ENCODE measurements at places on chromosomes 7 and 10. TPM values are rescaled to one million over a fixed set of nuclear protein-coding genes. Genes with fewer than 3 reads are reported as not detected.

PPP3CB gene
- 50.1 TPM for total RNA-seq

ARHGEF5 gene
- not detected for total RNA-seq

PIP gene
- not detected for total RNA-seq

ADAM22 gene
- total RNA-seq = not detected

DNA sequence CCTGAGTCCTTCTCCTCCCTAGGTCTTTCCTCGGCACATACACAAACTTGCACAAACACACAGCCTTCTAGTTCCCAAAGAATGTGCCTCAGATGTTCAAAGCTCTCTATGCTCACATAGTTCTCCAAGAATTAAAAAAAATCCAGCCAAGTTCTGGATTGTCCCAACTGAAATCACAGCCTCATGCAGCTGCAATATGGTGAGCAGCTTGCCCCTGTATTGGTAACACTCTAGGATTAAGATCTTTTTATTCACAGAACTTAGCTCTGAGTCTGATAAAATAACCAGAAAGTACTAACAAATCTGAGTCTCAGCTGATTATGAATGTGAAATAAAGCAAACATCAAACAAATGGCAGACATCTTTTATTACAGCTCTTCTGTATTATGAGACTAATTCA, 604.8 kb upstream of the PFKP start:
- DNase-seq = no peak

DNA sequence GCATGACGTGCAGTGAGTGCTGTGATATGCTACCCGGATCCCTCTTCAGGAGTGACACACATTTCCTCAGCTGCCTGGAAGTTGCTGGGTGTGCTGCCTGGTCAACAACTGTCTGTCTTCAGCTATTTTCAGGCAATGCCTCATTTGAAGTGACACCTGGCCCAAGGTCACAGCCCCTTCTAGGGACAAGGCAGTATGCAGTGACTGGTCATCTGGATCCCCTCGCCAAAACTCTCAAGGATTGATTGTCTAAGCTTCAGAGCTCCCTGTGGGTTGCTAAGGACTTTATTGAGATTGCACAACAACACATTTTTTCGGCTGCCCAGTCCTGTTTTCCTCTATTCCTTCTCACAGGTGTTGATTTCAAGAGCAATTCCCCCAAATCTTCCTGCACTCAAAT, 108.8 kb downstream of the GNAI1 start:
- DNase-seq = no peak

DNA sequence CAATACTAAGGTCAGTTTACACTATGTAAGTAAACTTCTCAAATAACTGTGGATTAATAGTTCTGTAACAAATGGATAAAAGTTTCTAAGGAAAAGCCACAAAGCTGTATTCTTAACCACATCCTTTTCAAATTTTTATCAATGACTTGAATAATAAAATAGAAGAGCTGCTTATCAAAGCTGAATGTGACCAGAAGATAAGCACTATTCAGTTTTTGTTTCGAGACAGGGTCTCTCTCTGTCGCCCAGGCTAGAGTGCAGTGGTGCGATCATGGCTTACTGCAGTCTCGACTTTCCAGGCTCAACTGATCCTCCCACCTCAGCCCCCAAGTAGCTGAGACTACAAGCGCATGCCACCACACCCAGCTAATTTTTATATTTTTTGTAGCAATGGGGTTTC, 17.0 kb downstream of the UPF2 start:
- no peak for DNase-seq

DNA sequence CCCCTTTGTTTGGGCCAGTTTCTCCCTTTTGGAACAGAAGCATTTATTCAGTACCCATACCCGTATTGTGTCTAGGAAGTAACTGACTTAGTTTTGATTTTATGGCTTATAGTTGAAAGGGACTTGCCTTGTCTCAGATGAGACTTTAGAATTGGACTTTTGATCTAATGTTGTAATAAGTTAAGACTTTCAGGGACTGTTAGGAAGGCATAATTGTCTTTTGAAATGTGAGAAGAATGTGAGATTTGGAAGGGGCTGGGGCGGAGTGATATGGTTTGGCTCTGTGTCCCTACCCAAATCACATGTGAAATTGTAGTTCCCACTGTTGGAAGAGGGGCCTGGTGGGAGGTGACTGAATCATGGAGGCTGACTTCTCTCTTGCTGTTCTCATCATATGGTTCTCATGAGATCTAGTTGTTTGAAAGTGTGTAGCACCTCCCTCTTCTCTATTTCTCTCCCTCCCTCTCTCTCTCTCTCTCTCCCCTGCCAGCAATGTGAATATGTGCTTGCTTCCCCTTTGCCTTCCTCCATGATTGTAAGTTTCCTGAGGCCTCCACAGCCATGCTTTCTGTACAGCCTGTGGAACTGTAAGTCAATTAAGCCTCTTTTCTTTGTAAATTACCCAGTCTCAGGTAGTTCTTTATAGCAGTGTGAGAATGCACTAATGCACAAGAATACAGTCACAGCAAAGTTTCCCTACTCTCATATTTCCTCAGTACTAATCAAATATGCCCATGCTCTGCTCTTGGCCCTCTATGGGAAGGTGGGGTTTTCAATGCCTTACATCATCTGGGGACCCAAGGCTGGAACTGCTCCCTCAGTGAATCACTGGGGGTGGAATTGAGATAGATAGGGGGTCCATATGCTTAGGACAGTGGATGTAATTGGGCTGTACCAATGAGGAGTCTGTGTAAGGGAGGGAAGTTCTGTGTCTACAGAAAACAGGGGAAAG, 17.2 kb upstream of the AKR1C1 start:
- no peak for DNase-seq

GRCh38 chr10:114281006-114281405, 42.0 kb downstream of the VWA2 start:
- no peak for DNase-seq

DNA sequence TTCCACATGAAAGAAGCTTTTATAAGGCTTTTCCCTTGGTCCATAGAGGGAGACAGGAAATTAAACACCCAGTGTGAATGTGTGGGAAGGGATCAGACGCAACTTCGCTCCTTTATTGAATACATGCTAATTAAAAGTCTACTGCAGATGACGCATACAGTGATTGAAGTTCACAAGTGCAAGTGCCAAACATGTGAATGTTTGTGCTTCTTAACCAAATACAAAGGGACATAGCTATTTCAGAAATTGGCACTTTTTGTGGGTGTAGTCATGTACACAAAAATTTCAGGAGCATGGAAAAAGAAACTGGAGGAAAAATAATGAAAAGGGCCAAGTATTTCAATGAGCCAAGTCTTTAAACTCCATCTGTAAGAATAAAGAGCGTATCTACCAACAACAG, 283.7 kb downstream of the SKAP2 start:
- no peak for DNase-seq

GRCh38 chr10:63268149-63268797, 135.1 kb downstream of the NRBF2 start:
- DNase-seq = no peak

DNA sequence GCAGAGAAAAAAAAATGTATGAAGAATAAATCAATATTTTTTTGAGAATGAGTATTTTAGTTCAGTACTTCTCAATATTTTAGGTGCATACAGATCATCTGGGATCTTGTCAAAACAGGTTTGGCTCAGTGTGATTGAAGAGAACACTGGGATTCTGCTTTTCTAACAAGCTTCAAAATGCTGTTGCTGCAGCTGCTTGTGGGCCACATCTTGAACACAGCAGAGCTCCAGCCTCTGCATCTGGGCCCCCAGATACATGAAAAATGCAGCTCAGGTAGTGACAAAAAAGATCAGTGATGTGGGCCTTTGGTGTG, 1177.1 kb upstream of the C7orf33 start:
- DNase-seq = no peak

Data from HFFc6 (cell line).